ENCODE measurements at places on chromosomes 6 and 20.
A peak's percentile ranks its signal among the peaks of the same experiment; 100 is the strongest.

GRCh38 chr6:121664158-121664557 lies 228.7 kb downstream of the GJA1 start:
- no peak for DNase-seq

DNA sequence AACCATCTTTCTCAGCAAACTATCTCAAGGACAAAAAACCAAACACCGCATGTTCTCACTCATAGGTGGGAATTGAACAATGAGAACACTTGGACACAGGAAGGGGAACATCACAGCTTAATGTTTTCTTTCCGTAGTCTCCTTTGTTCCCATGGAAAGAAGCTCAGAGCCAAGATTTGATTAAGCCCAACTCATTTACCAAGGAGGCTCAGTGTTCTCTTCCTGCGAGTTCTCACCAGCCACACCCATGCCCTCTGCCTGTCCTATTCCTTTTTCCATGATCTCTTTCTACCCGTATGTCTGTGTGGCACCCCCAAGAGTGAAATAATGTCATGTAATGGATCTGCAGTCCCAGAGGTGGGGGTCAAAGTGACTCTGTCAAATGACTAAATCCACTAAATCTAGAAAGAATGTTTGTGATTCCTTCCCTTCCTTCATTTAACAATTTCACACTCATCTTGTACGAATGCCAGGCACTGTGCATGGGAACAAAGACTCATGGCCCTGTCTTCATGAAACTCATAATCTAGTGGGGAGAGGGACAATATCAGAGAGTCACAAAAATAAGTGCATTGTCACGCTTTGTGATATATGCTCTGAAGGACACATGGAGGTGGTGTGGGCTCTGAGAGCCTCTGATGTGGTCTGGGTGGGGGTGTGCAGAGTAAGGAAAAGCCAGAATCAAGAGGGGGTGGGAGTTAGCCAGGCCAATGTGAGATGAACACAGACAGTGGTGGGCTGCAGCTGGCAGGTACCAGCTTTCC lies 292.1 kb downstream of the CDC5L start:
- DNase-seq, result no peak

GRCh38 chr6:15062516-15063252 lies 183.2 kb upstream of the JARID2 start:
- no peak for DNase-seq

DNA sequence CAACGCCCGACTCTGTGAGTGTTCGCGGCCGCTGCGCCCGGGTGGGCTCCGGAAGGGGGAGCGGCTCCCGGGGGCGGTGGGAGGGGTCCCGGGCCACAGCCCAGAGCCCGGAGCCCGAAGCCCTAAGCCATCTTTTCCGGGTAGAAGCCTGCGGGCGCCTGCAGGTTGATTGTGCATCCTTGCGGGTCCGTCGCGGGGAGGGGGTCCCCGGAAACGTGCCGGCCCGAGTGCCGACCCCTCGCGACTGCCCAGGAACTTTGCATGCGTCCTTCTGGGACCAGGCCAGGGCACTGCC lies 413 bp downstream of the PTPRA start:
- DNase-seq, result peak; percentile 16

DNA sequence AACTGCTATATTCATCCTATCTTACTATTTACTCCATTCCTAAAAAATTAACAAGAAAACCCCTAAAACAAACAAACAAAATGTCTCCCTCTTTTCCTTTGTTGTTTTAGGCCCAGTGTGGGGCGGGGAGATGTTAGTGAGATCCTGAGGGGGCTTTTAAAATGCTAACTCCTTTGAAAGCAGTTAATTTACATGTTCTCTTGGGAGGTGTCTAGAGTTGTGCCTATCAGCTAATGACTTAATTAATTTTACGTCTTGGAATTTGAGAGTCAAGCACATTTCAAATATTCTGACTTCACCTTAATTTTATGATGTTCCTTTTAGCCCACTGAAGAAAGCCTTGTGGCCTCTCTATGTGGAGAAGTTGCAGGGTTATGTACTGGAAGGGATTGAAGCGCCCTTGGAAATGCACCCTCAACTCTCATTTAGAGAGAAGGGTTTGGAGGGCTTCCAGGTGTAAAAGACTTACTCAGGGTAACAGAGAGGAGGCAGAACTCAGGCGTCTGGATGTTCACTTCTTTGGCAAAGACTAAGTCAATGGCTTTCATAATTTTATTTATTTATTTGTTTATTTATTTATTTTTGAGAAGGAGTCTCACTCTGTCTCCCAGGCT lies 4.9 kb downstream of the SASH1 start:
- no peak for DNase-seq

DNA sequence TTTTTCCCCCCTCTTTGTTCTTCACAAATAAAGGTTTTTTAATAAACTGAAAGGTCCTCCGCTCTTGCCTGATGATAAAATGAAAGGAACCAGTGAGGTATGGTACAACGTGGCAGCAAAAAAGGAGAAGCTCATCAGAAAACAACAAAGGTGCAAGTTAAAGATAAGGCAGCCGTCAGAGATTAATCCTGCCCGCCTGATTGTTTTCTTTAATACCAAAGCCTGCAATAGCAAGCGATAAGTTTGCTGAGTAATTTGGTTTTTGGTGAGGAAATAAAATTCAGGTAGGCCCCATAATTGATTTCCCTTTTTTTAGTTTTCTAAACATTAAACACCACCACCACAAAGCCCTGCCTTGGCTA lies 177.9 kb downstream of the MBOAT1 start:
- no peak for DNase-seq

DNA sequence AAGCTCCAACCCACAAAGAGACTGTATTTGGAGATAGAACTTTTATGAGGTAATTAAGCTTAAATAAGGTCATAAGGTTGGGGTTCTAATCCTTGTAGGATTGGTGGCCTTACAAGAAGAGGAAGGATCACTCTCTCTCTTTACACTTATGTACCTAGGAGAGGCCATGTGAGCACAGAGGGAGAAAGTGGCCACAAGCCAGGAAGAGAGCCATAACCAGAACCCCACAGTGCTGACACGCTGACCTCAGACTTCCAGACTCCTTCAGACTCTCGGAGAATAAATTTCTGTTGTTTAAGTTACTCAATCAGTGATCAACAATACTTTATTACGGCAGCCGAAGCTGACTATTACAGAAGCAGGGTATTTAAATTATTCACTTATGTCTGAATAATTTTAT lies 430.5 kb upstream of the EPHA7 start:
- DNase-seq, result no peak

- DNase-seq, result no peak
Measured at GRCh38 chr6:166221040-166221439, 53.4 kb upstream of the TBXT start.

DNA sequence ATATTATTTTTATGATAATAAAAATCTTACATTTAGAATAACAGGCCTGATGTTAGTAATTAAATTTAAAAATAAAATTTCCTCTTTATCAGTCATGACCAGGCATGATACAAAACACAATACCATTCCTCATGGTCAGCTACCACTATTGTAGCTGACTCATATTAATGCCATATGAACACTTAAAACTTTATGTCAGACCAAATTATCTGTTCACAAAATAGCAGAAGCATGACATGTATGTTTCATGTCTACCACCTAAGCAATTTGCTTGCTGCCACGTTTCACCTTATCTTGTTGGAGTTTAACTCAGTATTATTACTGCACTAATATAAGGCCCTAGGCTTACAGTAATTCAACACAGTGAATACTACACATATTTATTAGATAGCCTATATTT lies 65.7 kb downstream of the HTR1B start:
- DNase-seq, result no peak

- DNase-seq, result no peak
Measured at GRCh38 chr6:87925373-87926060, 122.1 kb upstream of the SPACA1 start.

- DNase-seq, result no peak
Measured at GRCh38 chr6:7440476-7440875, 50.9 kb downstream of the RIOK1 start.

DNA sequence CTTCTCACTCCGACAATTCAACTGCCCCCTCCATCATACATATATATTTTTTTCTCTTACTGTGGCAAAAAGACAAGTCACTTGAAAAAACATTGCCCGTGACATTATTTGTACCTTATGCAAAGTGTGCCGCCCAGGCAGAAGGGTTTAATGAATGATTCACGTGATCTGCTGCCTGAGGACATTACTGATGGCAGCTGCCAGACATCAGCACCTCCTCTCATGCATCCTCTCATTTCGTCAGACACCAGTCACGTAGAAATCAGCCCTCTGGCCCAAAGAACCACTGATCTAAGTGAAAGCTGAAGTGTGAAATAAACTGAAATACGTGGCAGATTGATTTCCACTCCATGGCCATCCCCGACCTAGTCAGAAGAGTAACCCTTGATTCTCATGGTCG lies 218.8 kb upstream of the PDE10A start:
- no peak for DNase-seq

DNA sequence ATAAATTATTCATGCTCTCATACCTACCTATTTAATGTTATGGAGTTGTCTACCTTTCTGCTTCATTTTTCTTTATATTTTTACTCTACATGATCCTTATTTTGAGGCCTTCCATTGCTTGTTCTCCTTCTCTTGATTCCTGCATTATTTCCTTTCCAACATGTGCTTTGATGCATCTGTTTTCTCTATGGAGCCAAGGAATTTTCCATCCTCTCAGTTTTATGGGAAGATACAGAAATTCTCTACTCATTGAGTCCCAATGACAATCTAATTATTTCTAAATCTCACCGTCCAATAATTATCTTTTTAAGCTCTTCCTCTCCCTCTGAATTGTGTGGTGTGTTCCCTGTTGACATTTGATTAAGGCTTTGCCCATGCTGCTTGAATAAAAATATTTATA lies 136.0 kb downstream of the PACRG start:
- no peak for DNase-seq

DNA sequence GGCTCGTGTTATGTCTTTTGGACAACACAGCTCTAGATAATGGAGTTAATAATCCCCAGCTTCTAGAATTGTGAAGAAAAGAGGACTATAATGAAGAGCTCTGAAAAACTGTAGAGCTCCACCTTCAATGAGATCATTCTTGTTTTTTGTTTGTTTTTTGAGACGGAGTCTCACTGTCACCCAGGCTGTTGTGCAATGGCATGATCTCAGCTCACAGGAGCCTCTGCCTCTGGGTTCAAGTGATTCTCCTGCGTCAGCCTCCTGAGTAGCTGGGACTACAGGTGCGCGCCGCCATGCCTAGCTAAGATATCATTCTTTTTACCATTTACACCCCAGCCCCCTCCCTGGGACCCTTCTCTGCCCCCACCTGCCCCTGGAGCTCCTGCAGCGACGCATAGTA lies 36.6 kb downstream of the ERGIC3 start:
- no peak for DNase-seq

DNA sequence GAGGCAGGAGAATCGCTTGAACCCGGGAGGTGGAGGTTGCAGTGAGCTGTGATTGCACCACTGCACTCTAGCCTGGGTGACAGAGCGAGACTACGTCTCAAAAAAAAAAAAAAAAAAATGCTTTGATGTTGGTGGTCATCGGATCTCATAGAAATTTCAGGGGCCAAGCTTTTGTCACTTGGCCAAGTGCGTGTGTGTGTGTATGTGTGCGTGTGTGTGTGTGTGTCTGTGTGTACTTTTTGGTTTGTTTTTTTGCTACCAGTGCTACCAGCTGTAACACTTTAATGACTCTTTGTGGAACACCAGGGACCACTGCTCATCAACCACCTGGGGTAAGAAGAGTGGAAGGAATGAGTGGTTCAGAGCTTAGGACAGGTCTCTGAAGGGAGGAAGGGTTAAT lies 49.7 kb downstream of the TRAF3IP2 start:
- no peak for DNase-seq

DNA sequence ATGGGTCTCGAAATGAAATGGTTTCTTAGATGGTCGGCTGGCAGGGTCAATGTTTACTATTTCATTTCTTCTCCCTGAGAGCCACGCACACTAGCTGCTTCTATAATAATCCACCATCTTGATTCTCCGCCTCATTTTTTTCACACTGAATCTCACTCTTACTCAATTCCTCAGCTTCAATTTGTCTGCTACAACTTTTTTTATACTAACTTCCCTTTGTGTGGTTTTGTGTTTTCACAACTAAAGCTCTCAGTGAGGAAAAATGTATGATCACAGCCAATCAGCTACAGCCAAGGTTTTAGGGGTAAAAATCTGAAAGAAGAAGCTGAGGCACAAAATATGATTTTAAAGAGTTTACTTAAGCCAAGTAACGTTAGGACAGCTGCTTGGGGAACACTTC lies 1309.4 kb downstream of the EPHA7 start:
- DNase-seq, result no peak

DNA sequence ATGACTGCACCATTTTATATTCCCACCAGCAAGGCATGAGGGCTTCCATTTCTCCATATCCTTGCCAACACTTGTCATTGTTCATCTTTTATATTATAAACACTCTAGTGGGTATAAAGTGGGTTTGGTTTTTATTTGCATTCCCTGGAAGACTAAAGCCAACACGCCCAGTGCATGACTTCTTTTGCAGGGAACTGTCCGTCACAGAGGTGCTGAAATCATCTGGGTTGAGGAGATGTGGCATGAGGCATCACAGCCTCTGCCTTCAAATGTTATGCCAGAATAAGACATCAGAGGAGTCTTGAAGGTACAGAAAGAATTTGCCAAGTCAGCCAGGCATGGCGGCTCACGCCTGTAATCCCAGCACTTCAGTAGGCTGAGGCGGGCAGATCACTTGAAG lies 29.9 kb upstream of the FAM210B start:
- DNase-seq, result no peak

- no peak for DNase-seq
Measured at GRCh38 chr6:10528158-10528981, 7.2 kb downstream of the GCNT2 start.

GRCh38 chr6:6890400-6890858 lies 217.3 kb upstream of the RREB1 start:
- no peak for DNase-seq

DNA sequence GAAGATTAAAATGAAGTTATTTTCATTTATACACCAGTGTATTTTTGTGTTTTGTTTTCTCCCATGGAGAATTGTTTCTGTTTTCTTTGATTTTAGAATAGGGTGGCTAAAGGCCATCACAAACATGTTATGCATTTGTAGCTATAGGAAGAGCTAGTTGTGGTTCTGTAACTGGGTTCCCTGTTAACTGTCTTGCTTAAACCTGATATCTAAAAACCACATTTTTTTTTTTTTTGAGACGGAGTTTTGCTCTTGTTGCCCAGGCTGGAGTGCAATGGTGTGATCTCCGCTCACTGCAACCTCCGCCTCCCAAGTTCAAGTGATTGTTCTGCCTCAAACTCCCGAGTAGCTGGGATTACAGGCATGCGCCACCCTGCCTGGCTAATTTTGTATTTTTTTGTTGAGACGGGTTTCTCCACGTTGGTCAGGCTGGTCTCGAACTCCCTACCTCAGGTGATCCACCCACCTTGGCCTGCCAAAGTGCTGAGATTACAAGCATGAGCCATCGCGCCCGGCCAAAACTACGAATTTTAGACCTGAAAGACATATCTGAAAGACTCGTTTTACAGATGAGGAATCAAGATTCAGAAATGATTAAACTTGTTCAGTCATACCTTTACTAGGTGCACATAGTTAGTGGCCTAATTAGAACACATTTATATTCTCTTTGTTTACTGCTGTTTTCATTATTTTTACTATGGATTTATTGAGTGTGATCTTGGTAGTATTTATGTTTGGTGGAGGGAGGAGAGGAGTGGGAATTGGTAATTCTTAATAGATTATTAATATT lies 18.0 kb downstream of the SCAF8 start:
- DNase-seq, result no peak
